ENCODE measurements at places on chromosomes 5 and 9.

- DNase-seq, result no peak
Observed at GRCh38 chr5:68964679-68965078, 129.1 kb upstream of the SLC30A5 start.

- DNase-seq, result no peak
Observed at GRCh38 chr5:140056880-140057279, 13.8 kb upstream of the NRG2 start.

DNA sequence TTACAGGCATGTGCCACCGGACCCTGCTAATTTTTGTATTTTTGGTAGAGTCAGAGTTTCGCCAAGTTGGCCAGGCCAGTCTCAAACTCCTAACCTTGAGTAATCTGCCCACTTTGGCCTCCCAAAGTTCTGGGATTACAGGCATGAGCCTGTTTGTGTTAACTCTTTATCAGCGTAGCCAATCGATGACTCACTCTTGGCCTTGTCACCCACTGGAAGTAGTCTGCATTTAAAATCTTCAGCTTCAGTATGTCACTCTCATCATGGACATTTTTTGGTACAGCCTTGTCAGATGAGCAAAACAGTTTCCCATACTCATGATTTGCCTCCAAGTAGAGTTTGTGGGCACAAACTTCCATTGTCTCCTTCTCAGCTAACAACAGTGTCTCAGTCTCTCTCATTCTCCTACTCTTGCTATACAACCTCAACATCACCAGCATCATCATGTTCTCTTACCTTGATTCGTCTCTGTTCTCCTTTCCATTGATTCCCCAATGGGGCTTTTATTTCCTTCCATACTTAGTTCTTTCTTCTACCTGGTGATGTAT is 22.5 kb downstream of the MUSK start:
- no peak for DNase-seq

DNA sequence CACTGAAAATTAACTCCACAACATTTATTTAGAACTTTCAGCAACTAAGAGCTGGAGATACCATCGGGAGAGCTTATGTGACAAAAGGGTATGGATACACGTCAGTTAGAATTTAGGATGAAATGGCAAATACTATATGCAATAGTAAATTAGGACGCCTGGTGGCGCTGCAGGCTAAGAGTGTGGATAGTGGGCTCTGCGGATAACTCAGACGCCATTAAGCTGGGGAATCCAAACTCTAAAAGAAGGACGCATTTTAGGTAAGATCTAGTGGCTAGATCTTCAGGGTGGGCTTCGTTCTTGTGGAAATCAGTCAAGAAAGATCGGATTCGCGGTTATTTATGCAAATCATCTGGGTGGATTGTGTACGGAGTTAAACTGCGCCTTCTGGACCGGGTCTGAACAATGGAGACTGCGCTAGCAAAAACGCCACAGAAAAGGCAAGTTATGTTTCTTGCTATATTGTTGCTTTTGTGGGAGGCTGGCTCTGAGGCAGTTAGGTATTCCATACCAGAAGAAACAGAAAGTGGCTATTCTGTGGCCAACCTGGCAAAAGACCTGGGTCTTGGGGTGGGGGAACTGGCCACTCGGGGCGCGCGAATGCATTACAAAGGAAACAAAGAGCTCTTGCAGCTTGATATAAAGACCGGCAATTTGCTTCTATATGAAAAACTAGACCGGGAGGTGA is at the start of gene PCDHB5:
Gene PCDHB5 (plus strand): TSS at position 177 of the 688 bp plus-strand sequence. CDS start 229 bp downstream, at position 406.
- no peak for DNase-seq

GRCh38 chr5:173954671-173955521 is 34.1 kb upstream of the C5orf47 start:
- no peak for DNase-seq

DNA sequence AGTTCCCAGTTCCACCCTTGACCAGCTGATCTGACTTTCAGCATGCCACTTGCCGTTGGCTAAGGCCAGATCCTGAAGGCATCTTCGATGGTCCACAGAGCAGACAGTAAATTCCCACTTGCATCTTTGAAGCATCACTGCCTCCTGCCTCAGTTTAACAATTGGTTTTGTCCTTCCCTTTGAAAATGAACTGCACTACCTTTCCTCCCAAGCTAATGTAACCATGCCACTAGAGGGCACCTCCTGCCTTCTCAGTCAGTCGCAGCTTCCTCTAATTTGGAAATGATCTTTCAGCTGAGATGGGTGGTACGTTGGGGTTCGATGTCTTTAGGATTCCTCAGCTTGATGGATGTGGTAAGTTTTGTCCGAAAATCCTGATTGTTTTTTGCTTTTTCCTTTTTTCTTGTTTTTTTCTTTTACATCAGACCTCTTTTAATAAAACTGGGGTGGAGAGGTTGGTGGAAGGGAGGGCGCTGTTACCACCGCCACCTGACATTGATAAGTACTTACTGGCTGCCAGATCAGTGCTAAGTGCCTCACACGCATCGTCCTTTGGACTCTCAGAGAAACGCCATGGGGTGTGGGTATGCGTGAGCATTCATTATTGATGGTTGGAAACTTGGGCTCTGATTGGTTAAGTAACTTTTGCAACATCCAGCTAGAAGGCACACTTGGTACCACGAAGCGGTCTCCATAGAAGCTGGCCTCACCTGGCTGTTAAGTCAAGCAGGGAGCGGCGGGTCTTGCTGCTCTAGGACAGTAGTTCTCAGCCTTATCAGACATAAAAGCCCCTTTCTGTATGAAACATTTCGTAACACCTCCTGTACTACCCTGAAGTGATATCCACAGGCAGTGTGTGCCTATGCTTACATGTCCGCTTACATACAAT is 16.9 kb downstream of the PTTG1 start:
- DNase-seq, result peak; percentile 46

DNA sequence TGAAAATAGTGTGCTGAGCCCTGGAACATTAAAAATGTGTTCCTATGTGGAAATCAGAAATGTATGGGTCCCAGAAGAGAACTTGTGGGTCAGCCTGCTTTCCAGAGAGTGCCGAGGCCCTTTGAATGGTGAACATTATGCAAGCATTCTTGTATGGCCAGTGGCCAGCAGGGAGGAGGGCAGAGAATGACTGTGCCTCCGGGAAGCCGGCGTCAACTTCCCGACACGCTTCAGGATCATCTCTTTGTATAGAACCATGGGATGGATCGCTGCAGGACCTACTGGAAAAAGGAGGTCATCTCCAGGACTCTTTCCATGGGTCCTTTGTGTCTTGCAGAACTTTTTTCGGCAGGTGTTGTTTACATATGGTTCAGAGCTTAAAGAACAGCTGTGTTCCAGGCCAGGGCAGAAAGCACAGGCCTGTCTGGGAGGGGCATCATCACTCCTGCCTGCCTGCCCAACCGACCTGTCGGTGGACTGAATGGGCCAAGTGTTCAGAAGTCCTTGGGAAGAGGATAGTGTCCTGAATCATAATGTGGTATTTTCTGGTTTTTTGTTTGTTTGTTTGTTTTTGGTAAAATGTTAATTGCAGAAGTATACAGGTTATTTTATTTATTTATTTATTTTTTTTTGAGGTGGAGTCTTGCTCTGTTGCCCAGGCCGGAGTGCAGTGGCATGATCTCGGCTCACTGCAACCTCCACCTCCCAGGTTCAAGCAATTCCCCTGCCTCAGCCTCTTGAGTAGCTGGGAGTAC is 9.0 kb downstream of the PRRC2B start:
- DNase-seq, result no peak

DNA sequence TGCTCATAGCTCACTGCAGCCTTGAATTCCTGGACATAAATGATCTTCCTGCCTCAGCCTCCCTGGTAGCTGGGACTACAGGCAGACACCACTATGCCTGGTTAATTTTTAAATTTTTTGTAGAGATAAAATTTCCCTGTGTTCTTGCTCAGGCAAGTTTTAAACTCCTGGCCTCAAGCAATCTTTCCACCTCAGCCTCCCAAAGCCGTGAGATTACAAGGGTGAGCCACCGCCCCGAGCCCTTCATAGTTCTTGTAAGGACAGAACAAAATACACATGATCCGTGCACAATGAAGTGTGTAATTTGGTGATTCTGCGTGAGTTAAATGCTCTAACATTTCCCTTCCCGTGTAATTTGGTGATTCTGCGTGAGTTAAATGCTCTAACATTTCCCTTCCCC is 27.7 kb upstream of the MYO10 start:
- no peak for DNase-seq

DNA sequence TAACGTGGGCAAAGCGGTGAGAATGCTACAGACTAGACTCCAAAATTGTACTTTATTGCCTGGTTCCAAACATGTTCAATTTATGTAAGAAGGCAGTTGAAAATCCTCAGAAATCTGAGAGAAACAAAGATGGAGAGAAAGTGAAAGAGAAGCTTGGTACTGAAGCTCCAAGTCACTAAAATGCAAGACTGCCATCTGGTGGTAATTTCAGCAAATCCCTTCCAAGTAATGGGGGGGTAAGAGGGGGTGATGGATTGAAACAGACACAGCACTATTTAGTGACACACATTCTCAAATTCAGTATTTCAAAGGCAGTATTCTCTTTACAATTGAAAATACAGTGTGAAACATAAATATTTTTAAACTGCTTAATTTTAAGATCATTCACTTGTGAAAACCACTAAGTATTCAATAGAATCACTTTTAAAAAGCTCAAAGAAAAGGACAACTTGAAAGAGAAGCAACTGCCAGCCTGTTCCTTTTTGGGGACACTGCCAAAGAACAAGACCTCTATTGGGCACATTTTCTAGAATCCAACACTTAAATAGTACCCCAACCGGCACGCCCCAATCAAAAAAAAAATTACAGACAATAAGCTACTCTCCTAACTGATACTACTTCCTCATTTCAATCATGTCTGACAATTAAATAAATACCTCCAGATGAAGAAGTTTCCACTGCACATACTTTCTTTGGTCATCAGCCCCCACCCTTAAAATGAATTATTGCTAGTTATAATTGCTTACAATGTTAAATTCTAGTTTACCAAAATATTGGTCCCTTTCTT is 131.5 kb downstream of the AGTPBP1 start:
- peak; percentile 74 for DNase-seq

DNA sequence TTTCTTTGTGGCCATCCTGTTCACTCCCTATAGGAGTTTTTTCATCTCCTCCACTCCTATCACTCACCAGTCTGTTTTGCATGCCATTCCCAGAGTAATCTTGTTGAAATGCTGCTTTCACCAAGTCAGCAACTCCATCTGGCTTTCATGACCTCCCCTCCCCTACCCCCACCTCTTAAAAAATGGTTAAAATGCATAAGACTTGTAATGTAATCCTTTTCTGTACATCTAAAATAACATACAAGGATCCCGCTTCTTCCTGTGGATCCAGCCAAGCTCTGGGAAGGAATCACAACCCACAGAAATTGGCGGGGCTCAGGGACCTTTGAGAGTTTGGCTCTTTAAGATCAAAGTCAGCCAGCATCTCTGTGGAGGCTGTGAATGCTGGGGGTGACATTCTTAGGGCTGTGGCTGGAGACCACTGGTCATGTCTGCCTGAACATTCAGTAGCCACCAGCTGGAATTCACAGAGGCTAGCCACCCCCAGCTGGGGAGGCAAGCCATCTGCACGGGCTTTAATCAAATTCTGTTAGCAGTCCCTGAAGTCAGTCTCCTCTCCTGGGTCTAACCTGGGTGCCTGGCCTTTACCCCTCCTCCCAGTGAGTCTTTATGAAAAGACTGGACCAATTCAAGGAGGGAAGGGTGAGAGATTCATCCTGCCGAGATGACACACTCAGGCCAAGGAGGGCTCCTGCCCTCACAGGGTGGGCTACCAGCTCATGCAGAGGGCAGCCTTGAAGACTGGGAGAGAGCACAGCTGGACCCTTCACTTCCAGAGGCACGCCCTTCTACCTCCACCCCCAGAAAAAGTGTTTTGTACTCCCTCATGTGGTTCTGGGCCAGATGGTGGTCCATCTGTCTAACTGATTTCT is 132.9 kb downstream of the LIFR start:
- no peak for DNase-seq

GRCh38 chr5:137252512-137252911 is 246.6 kb downstream of the SPOCK1 start:
- DNase-seq, result no peak

DNA sequence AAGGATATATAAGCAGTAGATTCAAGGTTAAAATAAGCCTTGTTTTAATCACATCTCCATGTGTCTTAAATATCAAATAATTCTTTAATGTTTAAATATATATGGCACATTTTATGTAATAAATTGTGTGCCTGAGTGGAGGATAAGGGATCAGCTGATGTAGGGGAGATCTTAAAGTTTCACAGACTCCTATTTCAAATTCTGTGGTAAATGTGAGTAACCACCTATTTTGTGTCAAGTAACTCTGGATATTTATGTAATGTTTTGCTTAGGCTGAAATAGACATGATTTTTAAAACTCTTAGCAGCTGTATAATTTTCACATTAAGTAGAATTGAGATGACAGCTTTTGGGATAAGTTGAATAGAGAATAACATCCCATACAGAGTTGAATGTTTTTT is 41.3 kb upstream of the ITGA2 start:
- DNase-seq, result no peak

DNA sequence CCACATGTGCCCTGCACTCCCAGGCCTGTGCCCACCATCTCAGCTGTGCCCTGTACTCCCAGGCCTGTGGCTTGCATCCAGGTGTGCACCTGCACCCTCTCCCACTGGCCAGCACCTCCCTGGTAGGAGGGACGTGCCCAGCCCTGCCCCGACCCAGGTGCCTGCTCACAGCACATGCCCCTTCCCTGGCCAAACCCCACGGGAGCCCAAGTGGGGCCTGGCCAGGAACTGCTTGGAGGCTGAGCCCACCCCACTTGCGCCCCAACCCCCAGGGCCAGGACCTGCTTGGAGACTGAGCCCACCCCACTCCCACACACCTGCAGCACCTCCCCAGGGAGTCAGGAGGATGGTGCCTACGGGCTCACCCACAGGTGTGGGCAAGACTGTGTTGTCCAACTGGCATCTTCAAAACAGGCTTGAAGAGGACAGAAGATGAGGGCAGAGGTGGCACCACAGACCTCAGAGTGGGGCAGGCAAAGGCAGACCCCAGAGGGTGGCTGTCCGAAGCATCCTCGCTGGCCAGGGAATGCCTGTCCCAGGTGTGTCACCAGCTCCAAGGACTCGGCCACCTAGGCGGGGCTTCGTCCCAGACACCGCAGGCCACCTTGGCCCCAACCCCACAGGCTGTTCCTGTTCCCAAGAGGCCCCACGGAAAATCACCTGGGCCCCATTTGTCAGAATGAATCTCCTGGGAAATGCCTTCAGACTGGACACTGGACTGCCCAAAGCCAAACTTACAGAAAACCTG is 10.8 kb downstream of the ZDHHC11B start:
- DNase-seq, result peak; percentile 12

DNA sequence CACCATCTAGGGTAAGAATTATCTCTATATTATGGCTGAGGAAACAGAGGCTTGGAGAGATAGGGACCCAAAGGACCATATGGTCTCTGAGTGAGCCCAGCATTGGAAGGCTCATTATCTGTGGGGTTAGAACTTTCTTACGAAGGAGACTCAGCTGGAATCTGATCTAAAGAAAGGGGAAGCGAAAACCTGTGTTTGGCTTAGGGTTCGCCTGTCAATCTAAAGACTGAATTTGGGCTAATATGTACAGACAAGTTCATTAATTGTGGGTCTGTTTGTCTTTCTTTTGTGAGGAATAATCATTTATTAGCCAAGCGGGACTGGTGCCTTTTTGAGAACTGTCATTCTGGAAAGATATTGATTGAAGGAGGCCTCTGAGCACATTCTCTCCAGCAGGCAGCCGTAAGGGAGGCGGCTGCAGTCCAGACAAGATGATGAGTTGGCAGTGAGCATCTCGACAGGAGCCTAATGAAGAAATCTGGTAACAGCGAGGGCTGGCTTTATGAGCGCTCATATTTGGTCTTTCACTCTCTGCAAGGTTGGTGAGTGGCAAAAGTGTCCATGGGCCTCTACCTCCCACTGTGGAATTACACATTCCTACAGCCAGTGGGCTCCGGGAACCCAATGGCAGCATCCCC is 104.2 kb upstream of the GPR151 start:
- DNase-seq, result no peak

Measured in GM10248 (cell line).